GM04504 (cell line): ENCODE measurements at places on chromosomes 2 and 18.

DNA sequence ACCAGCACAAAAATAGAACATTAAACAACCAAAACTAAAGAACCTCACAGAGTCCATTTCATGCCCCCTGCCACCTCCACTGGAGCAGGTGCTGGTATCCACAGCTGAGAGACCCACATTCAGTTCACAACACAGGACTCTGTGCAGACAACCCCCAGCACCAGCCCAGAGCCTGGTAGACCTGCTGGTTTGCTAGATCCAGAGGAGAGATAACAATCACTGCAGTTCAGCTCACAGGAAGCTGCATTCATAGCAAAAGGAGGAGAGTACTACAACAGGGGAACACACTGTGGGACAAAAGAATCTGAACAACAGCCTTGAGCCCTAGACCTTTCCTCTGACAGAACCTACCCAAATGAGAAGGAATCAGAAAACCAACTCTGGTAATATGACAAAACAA, 326.7 kb downstream of the METTL4 start:
- DNase-seq: no peak

- no peak for DNase-seq
These were observed 79.8 kb upstream of the CYRIA start for GRCh38 chr2:16745466-16745865.

GRCh38 chr2:37441055-37441454, 96.6 kb downstream of the QPCT start:
- no peak for DNase-seq

GRCh38 chr2:69605284-69605683, 38.3 kb downstream of the AAK1 start:
- DNase-seq: no peak

DNA sequence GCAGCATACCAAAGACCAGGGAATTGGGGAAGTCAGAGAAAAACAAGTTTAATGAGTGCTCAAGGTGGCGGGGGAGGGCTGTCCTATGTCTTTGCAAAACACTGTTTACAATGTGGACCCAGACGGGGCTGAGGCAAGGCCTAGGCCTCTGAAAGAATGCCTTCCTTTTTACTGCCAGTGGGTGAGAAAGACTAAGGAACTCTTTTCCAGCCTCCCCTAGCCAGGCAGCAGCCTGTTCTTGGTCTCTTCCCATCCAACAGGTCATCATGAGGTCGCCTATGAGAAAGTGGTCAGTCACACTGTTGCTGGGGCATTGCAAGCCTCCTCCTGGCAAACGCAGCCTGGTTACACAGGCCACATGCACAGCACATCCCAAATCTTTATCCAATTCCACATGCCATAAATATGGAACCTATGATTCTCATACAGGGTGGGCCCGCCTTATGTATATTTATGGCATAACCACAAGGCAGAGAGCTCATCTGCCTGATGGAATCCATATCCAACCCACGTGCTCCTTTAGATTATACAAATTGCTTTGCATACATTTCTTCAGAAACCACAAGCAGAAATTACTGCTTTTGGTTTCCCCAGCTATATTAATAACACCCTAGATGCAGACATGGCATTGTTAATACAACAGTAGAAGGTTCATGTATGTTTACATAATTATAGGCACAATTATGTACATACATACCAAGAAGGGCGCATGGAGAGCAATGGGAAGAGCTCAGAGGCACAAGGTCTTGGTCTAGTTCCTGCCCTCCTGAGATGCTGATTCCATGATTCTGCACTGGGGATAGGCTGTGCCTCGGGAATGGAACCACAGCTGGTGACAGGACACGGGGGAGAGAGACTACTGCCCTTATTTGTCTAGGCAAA, 48.6 kb downstream of the NRP2 start:
- DNase-seq: no peak

- DNase-seq: no peak
These were observed 217.9 kb upstream of the PID1 start for GRCh38 chr2:229489016-229489415.

GRCh38 chr2:218631837-218632236, 24.1 kb downstream of the PLCD4 start:
- no peak for DNase-seq

GRCh38 chr2:54503192-54503591, 47.1 kb downstream of the SPTBN1 start:
- DNase-seq: no peak
